ENCODE measurements at places on chromosomes 2 and 18. TPM values are rescaled to one million over a fixed set of nuclear protein-coding genes. Genes with fewer than 3 reads are reported as not detected.

NHEJ1 gene
- total RNA-seq: 24.4 TPM

CAVIN2 gene
- not detected for total RNA-seq

GRCh38 chr18:79379251-79379905 lies 16.4 kb upstream of the NFATC1 start:
- DNase-seq: no peak

GRCh38 chr2:191158747-191159146 lies 8.0 kb upstream of the STAT4 start:
- no peak for DNase-seq

DNA sequence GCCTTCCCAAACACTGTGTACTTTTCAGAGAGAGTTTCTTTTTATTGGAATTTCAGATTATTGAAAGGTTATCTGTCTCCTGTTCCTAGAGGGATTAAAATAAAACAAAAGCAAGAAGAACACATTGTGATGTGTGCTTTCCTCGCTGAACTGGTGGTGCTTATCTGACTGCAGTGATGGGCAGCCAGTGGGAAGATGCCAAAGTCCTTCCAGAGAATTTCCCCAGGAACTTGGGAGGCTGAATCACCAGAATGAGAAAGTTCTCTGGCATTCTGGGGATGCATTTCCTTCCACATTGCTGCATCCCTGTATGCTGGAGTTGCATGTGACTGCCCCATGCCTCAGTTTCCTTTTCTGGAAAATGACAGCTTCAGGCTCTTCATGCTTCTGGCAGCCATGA lies 53.9 kb upstream of the SEC11C start:
- no peak for DNase-seq

DNA sequence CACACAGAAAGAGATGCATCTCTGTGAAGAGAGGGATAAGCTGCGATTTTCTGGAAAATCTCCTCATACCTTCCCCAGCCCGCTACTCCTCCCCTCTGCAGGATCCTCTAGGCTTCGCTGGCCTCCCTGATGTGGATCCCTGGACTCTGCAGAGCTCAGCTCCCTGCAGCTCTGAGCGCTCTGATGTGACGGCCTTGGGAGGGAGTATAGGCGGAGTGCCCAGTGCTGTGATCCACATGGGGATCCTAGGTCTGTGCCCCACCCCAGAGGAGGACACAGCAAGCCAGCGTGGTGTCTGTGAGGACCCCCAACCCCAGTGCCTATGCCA lies 111.0 kb downstream of the GYPC start:
- DNase-seq: no peak

DNA sequence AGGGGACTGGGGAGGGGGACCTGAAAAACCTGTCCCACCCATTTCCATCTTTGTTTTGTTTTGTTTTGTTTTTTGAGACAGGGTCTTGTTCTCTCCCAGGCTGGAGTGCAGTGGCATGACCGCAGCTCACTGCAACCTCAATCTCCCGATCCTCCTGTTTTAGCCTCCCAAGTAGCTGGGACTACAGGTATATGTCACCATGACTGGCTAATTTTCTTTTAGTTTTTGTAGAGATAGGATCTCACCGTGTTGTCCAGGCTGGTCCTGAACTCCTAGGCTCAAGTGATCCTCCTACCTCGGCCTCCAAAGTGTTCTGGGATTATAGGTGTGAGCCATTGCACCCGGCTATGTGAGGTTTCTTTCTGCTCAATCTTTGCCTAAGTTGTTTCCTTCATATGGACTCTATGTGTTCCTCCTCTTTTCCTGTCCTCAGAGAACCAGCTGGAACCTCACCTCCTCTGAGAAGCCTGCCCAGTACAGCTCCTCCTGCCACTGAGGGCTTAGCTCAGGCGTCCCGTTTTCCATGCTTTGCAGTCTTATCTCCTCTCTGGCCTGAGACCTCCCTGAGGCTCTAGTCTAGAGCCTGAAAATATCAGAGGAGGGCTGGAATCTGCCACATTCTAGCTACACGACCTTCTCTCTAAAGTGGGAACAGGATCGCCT lies 74.8 kb downstream of the HS1BP3 start:
- DNase-seq: no peak

GRCh38 chr18:8290435-8290834 lies 318.8 kb upstream of the RAB12 start:
- no peak for DNase-seq

AKAIN1 gene
- not detected for total RNA-seq

GRCh38 chr18:45664824-45665763 lies 49.8 kb downstream of the SLC14A2 start:
- DNase-seq: peak; percentile 82

MEIS1 gene
- not detected for total RNA-seq
